ENCODE measurements at places on chromosomes 11 and 22. TPM values are rescaled to one million over a fixed set of nuclear protein-coding genes. Genes with fewer than 3 reads are reported as not detected.

Gene OR5P2
- total RNA-seq, result 0.33 TPM

Gene P2RY2
- total RNA-seq, result 3.3 TPM

Gene KCNJ1
- 0.33 TPM for total RNA-seq

Gene OLFML1
- total RNA-seq, result not detected
